ENCODE measurements at places on chromosomes 7 and 10.
A peak's percentile ranks its signal among the peaks of the same experiment; 100 is the strongest.

GRCh38 chr10:126253611-126253998 lies 134.7 kb downstream of the ADAM12 start:
- no peak for DNase-seq

DNA sequence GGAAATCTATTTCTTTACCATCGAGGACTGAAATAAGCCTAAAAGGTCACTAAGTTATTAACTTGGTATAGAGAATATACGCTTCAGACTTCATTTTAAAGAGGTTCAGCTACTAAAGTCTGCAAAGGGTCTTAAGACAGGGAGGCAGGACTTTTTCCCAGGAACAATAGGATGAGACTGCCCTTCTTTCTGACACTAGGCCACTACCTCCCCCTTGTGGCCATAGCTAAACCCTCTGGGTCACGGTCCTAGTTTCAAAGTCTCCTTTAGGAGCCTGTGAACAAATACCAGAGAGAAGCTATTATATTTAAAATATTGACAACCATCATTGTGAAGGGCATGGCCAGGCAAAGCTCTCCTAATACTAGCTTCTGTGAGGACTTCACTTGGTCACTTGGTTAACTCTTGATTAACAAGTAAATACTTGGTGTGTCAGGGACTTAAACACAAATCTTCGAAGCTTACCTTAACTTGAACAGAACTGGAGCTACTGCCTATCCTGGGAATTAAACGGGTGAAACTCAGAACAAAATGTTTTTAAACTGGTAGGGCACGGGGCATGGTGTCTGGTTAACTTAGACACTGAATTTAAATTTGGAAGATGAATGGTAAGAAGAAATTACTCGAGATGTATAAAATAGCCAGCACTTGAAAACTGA lies 75.6 kb downstream of the CCDC6 start:
- DNase-seq = no peak

GRCh38 chr7:49397750-49398149 lies 375.7 kb upstream of the VWC2 start:
- no peak for DNase-seq

DNA sequence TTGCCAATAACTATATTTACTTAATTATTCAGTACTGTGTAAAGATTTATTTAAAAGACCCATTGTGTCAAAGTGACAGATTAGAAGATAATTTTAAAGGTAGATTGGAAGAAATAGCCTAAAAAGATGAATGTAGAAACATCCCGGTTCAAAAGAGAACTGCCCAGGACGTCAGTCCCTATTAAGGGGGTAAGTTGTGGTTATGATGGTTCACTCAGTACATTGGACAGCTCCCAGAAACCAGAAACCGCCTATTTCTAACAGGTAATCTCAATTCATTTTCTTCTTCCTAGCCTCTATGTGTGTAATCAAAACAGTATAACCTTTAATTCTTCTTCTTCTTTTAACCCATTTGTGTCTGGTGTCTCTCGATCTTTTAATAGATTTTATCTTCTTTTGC lies 1.5 kb upstream of the FERD3L start:
- DNase-seq = no peak

DNA sequence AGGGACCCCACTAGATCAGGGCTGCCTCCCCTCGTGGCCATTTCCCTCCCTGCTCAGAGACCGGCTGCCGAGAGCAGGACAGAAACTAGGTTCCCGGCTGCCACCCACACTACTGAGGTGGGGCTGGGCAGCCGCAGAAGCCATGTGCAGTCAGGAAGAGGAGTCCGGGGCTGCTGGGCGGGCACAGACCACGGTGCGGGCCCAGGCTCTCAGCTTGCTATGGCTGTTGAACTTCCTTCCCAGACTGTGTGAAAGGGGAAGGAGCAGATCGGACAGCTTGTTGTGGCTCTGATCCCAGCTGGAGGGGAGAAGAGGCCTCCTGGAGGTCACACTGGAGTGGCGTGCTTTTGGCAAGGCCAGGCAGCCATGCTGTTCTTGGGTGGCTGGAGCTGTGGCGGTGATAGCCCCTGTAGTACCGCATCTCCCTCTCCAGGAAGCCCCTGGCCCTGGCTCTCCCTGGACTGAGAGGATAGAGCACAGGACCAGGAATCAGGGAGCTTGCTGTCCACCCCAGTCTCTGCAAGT lies 56.8 kb downstream of the HK1 start:
- peak; percentile 34 for DNase-seq

DNA sequence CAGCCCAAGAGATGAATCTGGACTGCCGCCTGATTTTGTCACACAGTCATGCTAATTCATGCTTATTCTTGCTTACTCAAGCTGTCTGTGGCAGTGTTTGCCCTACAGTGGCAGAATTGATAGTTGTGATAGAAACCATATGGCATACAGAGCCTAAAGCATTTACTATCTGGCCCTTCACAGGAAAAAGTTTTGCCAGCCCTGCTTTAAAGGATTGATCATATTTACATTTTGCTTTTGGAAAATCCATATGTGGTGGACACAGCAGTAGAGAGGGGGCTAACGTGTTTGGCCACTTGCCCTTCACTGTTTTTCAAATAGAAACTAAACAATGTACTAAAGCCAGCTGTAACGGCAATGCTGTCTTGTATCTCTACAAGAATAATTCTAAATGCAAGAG lies 974.0 kb upstream of the GHITM start:
- DNase-seq = no peak

DNA sequence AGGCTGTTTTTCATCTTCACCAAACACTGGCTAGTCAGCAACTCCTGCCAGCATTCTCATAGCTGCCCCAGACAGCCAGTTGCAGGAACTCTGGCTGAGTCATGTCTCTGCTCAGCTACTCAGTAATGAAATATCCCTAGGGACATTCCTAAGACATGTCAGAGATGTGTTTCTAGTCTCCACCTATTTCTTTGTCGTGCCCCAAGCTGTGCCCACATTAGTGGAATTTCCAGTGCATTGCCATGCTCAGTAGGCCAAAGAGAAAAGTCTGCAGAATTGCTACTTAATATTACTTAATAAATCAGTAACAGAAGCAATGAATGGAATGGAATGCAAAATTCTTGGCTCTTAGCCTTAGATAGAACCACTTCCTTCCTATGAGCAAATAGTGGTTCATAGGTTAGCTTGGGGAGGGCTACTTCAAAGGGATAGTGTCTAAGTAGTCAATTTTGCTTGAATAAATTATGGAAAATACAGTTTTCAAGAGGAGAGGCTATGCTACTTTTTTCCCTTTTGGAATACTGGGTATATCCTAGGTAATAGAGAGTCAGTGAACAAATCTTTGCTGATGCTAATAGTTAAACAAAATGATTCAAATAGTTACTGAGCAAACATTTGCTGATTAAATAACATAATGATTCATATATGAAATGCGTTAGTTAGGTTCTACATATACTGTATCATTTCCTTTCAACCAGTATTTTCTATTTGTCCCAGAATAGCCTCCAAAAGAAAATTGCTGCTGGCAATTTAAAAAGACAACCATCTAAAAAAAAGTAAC lies 23.6 kb upstream of the SEMA3C start:
- no peak for DNase-seq

DNA sequence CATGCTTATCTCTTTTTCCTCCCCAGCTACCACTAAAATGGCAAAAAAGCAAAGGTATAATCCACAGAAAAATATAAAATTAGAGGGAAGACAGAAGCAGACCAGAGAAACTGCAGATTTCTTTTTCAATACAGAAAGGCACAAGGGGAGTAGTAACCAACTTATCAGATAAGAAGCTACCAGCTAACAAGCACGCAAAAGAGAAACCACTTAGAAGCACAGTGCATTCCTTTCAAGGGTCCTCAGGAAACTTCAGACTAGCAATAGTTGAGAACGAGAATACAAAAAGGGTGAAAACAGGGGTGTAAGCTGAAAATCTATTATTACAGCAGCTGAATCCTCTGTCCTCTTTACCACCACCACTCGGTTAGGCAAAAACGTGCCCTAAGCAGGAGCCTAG lies 9.9 kb upstream of the OR2A5 start:
- DNase-seq = no peak

GRCh38 chr7:16587790-16588189 lies 57.8 kb downstream of the ANKMY2 start:
- no peak for DNase-seq

- no peak for DNase-seq
Observed at GRCh38 chr10:70564901-70565351, 37.6 kb downstream of the PRF1 start.

DNA sequence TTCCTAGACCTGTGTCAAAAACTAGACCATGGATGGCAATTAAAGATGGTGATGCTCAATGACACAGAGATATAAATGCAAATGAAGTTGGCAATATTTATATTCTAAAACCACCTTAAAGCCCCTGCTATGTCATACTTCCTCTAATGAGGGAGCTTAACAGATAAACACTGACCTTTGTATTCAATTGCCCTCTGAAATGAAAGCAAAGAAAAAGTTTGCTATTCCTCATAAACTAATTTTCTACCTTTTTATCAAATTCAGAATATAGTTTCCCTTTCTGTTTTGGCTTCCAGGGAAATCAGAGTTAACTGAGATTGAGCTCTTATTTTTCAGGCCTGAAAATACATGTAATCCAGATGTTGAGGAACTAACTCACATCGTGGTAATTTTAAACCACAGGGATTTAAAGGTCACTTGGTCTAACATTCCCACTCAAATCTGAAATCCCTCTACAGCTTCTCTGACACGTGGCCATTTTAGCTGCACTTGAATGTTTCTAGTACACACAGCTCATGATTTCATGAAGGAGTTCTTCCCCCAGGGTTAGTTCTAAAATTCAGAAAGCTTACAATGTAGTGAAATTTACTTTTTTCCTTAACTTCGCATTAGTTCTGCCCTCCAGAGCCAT lies 37.9 kb upstream of the ABCB5 start:
- DNase-seq = no peak

DNA sequence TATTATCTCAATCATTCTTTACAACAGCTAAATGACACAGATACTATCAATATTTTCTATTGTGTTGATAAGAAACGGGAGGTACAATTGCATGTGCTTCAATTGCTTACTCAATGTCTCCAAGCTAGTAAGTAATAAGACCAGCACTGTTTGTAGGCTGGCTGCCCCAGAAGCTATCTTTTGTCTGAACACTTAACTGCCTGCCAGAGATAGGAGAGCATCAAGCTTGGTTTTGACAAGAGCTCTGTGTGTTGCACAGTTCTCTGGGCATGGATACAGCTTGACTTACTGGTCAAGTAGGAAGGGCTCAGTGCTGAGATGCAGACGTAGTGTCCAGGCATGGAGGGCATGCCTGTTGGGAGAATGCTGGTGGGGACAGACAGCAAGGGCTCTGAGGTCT lies 26.3 kb upstream of the CAPZA2 start:
- DNase-seq = no peak

DNA sequence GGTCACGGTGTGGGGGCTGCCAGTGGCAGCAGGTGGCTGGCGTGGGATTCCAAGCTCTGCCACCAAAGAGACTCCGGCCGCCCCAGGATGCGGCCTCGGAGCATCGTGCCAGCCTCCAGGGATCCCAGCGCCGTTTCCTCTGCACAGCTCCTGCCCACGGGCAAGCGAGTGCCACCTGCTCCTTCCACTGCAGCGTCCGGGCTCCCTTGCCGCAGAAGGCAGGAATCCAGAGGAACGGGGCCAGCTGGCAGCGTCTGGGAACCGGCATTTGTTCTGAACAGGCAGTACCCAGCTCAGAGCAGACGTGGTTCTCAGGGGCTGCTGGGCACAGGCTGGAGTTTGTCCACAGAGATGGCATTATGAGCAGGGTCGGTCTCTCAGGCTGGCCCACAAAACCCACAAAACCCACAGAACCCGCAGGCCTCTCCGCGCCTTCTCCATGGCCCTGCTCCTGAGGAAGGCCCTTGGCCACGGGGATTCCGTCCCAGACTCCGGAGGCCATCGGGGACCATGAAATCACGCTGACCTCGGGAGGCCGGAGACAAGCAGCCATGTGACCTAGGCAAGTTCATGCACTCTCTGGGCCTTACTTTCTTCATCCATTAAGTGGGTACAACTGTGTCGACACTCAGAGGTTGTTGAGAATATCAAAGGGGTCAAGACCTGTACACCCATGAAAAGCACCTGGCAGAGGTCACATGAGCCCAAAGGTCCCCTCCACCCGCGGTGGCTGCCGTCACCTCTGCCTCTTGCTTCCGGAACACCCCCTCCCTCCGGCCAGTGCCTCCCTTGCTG lies 72.1 kb upstream of the TNRC18 start:
- DNase-seq = peak; percentile 81

- DNase-seq = no peak
Observed at GRCh38 chr10:79350407-79351154, 3.3 kb downstream of the PPIF start.

- no peak for DNase-seq
Observed at GRCh38 chr10:117681104-117681503, 138.6 kb downstream of the EMX2 start.

- no peak for DNase-seq
Observed at GRCh38 chr7:24724451-24725190, 32.6 kb downstream of the GSDME start.

DNA sequence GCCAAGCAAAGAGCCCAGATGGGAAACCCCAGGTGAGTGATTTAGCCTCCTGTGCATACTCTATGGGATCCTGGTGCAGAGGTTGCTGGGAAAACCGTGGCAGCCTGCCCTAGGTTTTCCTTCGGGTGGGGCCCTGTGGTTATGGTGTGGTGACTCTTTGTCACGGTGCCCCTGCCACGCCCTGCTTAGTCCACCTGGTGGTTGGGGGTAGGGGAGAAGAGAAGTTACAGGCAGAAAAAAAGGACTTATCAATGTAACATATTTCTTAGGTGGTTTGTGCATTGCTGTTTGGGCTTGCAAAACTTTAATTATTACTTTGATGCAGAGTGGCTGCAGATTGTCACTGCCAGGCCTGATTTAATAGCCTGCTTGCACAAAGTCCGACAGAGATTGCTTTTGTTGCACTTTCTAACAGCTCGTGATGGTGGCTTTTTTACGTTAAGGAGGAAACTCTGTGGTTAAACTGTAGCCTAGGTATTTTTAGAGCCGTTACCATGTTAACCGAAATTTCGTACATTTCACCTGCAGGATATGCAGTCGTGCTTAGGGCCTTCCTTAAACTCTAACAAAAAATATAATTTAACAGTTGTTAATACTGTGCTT lies 197.4 kb downstream of the RNLS start:
- no peak for DNase-seq

- no peak for DNase-seq
Observed at GRCh38 chr7:34158368-34159153, 253.2 kb downstream of the BMPER start.

- DNase-seq = no peak
Observed at GRCh38 chr10:56547163-56547562, 186.1 kb upstream of the ZWINT start.

DNA sequence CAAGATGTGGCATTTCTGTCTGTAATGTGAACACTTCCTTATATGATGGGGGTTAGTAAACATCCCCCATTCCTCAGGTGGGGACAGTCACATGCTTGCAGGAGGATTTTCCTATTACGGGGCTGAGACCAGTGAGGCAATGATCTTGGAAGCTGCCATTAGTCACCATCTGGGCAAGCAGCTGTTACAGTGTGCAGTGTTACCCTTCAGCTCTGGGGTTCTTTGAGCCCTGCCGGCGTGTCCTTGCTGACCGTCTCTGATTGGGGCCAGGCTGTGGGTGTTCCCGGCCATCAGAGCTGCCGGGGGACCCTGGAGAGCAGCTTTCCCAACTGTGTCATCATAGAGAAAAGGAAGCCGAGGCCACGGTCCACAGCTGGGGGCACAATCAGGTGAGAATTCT lies 126.8 kb upstream of the FAM20C start:
- DNase-seq = no peak

GRCh38 chr7:128812514-128813168 lies 17.6 kb upstream of the FLNC start:
- DNase-seq = no peak

Measured in putamen (tissue), 1 donor.